ENCODE measurements at places on chromosomes 1 and 21. TPM values are rescaled to one million over a fixed set of nuclear protein-coding genes. Genes with fewer than 3 reads are reported as not detected.
A peak's percentile ranks its signal among the peaks of the same experiment; 100 is the strongest.

Gene TAL1
- total RNA-seq, result 13.9 TPM

Gene FCRLB
- total RNA-seq, result 1.7 TPM

Gene SEMA4A
- total RNA-seq, result 63.9 TPM

Gene EPS8L3
- total RNA-seq, result not detected

Gene CALML6
- total RNA-seq, result 0.37 TPM

GRCh38 chr1:94438692-94439276 is 20.6 kb downstream of the ABCD3 start:
- DNase-seq, result no peak

GRCh38 chr1:214326406-214326805 is 45.4 kb downstream of the SMYD2 start:
- no peak for DNase-seq

GRCh38 chr1:154607106-154607608 is 829 bp downstream of the ADAR start:
- DNase-seq, result no peak

DNA sequence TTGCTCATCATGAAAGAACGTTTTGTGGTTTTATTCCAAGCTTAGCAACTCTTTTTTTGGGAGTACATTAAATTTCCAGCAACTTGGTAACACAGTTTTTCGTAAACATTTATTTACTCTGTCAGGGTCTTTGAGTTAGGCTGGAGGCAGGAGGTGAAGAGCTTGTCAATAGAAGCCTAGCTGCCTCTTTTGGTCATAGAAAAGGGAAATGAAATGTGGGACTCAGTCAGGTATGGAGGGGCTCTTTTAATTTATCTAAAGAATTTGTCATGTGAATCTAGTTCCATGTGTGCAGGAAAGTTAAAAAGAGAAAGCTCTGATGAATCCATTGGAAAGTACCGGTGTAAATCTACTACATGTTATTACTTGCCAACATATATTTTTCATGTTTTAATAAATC is 45.9 kb upstream of the PRMT6 start:
- DNase-seq, result no peak

GRCh38 chr1:12230549-12231275 is 882 bp downstream of the VPS13D start:
- peak; percentile 90 for DNase-seq

DNA sequence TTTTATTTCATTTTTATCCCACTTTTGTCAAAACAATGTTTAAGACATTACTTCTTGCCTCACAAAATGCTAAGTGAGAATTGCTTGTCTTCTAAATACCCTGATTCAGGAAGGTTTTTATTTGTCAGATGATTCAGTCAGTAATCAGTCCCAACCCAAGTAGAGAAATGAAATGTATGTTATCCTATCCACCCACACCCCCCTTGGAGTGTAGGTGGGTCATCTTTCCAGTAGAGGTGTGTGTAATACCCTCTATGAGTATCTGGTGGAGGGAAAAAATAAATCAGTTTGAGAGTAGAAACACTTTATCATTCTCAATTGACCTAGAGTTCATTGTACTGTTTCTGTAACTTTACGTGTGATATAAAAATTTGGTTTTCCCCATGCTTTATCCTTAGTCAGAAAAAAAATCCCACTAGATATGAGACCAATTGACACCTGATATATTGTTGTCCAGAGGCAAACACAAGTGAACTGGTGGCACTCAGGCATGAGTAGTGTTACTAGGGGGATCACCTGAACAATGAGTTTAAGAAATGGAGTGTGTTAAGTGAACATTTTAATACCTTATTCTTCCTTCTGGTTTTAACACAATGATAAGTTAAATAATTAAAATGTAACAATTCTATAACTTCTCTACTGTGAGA is 153.8 kb upstream of the C1orf105 start:
- no peak for DNase-seq

GRCh38 chr1:54121482-54122134 is 31.2 kb downstream of the CDCP2 start:
- peak; percentile 75 for DNase-seq

DNA sequence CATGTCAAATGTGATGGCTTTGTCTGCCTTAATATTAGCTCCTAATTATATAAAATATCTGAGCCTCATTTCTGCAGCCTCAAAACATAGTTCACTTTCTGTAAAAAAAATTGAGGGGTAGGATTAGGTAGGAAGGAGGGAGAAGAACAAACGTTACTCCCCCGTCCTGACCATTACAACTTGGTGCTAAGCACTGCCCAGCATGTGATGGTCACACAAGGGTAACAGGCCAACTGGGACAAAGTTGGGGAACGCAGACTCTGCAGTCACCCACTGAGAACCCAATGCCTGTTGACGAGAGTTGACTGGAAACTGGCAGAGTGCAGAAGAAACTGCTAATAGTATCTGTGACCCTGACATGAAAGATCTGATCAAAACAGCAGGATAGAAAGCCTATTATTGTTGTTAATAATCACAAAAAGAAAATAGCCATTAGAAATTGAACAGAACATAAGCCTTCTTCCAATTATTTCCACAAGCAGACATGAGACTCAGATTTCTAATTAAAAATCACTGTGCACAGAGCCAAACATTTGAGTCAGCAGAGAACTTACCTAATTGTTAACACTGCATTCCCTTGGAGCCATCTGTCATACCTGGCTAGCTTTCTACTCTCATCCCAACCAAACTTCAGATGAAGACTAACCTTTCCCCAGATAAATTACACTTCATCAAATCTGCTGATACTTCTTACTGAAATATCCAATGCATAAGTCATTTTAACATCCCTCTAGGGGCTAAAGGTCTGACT is 5.5 kb downstream of the SORT1 start:
- DNase-seq, result no peak

DNA sequence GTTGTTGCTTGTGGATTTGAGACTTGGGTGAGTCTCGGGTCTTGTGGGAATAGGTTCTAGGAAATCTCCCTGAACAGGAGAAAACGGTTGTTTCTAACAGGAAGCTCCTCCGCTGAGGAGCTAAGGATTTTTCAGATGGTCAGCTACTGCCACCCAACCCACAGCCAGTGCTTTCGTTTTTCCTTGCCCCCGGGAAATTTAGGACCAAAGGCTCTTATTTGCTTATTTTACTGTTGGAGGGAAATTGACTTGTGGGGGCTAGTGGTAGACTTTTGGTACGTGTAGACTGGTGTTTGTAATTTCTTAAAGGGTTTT is 792 bp downstream of the SNX7 start:
- DNase-seq, result no peak

DNA sequence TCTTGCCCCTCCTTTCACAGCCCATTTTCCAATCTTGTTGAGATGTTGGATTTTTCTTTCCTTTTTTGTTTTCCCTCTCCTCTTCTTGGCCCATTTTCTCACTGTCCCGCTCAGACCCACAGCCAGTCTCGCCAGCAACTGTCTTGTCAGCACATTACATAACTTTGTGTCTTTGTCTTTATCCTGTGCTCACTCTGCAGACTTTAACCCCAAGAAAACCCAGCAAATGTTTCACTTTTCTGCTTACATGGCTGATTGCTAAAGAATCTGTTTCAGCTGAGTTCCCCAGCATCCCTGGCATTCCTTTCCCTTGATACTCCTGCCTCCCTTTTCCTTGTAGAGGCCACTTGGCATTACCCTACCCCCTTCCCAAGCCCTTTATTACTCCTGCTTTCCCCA is 74.6 kb downstream of the ZNF648 start:
- no peak for DNase-seq

Data from upper lobe of left lung (tissue), 6 donors.